Mesothelial cell of epicardium (in vitro differentiated cells): ENCODE measurements at places on chromosomes 2 and 18. TPM values are rescaled to one million over a fixed set of nuclear protein-coding genes. Genes with fewer than 3 reads are reported as not detected.

The DCAF17 gene
- total RNA-seq, result 21.5 to 23.1 TPM (median 22.4 TPM) in 3 replicates

DNA sequence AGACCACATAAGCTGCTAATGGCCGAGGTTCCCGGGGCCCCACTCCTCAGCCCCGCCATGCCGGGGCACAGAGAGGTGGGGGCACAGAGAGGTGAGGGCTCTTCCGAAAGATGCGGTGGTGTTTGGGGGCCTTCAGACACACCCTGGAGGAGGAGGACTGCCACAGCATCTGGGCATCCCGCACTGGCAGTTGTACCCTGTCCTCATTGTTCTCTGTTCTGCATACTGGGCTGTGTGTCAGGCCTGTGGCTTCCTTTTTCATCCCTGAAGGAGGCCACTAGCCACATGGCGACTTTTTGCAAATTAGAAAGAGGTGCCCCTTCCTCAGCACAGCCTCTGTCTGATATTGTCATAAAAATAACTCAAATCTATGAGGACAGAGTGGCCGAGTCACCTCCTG lies 150.1 kb downstream of the CTIF start:
- DNase-seq, result no peak

The KCNF1 gene
- total RNA-seq, result 0.72 to 0.93 TPM (median 0.83 TPM) in 3 replicates

DNA sequence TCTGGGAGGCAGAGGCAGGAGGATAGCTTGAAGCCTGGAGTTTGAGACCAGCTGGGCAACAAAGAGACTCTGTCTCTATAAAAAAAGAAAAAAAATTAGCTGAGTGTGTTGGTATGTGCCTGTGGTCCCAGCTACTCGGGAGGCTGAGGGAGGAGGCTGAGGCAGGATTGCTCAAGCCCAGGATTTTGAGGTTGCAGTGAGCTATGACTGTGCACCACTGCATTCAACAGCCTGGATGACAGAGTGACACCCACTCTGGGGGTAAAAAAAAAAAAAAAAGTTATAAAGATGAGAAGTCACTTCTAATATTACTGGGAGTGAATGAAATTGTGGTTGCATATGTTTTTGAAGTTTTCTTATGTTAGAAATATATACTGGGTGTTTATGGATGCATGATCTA lies 71.6 kb downstream of the C2orf74 start:
- no peak for DNase-seq

DNA sequence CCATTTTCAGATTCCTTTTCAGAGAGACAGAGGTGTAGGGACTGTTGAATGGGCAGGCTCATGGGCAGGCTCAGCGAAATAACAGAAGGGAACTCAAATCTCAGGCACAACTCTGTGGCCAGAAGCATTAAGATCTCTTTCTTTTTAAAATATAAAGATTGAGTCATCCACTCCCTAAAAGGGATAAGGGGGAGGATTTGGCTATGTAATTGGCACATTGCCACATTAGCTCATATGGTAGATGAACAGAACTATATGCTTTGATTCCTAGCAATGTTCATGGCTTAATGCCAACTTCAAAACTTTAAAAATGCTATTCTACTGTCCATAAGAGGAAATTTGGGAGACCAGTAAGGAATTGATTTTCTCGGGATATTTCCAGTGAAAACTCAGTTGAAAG lies 53.8 kb upstream of the SLC5A7 start:
- DNase-seq, result no peak

- DNase-seq, result no peak
Observed at GRCh38 chr2:77270433-77270832, 251.7 kb downstream of the LRRTM4 start.

GRCh38 chr2:20148923-20149702 lies 75.8 kb downstream of the SDC1 start:
- no peak for DNase-seq

GRCh38 chr2:10536569-10537133 lies 88.5 kb upstream of the ODC1 start:
- no peak for DNase-seq

The DSC3 gene
- 29.1 to 32.6 TPM (median 30.9 TPM) in 3 replicates for total RNA-seq

- no peak for DNase-seq
Observed at GRCh38 chr2:42879913-42880737, 87.7 kb upstream of the HAAO start.

GRCh38 chr2:236714080-236714479 lies 144.5 kb downstream of the ACKR3 start:
- DNase-seq, result no peak

DNA sequence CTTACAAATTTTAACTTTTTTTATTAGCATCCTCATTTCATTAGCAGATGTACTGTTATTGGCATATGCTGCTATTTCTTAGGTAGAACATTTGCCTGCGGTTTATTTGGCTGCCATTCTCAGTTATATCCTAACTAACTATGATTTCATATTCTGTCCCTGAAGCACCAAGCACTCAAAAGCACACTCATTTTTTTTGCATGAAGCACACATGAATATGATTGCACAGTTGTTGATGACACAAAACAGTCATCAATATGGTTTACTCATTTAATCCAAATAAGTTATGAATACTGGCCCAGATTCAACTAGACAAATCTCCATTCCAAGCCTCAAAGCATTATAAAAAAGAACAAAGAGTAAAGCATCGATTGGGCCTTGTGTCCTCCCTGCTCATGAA lies 129.4 kb upstream of the CNTNAP5 start:
- DNase-seq, result no peak

- no peak for DNase-seq
Observed at GRCh38 chr2:191019376-191019775, 5.4 kb upstream of the STAT1 start.

GRCh38 chr18:12928641-12929040 lies 19.2 kb upstream of the SEH1L start:
- no peak for DNase-seq

- DNase-seq, result no peak
Observed at GRCh38 chr2:18402831-18403230, 157.6 kb downstream of the RDH14 start.

- DNase-seq, result no peak
Observed at GRCh38 chr2:41414486-41415230, 633.2 kb upstream of the PKDCC start.

DNA sequence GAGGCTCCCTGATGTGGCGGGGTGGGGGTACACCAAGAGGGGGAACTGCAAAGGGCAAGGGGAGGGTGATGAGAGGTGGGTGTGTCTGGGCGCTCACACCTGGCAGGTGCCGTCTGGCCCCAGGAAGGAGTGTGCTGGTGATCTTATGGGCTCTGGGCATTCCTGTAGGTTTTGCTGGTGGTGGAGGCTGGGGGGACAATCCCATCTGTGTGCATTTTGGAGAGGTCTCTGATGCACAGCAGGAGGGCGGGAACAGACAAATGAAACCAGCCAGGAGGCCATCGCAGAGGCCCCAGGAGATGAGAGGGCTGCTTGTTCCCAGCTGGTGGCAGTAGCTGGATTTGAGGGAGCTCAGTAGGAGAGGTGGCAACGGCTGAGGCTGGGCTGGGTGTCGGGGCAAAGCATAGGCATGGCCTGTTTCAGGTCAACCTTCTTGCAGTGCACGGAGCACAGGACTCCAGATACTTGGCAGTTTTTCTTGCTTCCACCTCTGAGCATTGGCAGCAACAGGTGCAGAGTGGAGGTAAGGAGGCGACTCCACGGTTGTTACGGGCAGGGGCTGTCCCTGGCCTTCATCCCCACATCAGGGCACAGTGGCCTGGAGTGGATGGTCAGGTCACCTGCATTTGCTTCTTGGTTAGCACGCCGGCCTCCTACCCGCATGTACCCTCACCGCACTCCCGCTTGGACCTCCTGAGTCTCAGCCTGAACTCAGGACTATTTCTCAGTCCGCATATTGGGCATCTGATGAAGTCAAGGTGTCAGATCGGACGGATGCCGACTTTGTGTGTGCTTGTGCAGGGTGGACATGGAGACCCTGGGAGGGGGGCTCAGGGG lies 194.2 kb upstream of the HDAC4 start:
- no peak for DNase-seq

The MALL gene
- 4.8 to 5.4 TPM (median 4.9 TPM) in 3 replicates for total RNA-seq

GRCh38 chr2:233111427-233111826 lies 51.3 kb downstream of the INPP5D start:
- no peak for DNase-seq

- no peak for DNase-seq
Observed at GRCh38 chr2:105553538-105554196, 154.8 kb upstream of the FHL2 start.

The DUSP19 gene
- total RNA-seq, result 3.5 to 4.3 TPM (median 4.3 TPM) in 3 replicates

The NOL4 gene
- 1.4 to 2.6 TPM (median 2.6 TPM) in 3 replicates for total RNA-seq

The YIPF4 gene
- total RNA-seq, result 38.5 to 43.4 TPM (median 42.4 TPM) in 3 replicates

DNA sequence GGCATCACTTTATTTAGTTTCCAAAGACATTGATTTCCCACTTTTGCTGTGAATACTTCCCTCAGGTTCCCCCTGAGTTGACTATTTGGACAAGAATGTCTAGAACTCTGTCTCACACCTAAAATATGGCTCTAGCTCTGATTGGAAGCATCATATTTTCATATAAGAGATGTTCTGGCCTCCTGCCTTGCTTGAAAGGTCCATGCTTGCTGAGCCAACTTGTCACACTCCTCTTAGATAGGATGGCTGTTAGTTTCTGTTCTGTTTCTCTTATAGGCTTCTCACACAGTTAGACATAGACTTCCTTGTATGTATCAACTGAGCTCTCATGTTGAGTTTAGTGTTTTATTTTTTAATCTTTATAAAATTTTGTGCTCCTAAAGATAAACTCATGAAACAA lies 87.1 kb downstream of the CNTNAP5 start:
- DNase-seq, result no peak

The UBE2F gene
- 31.9 to 36.4 TPM (median 33.4 TPM) in 3 replicates for total RNA-seq

The EVA1A gene
- total RNA-seq, result 9.3 to 12.0 TPM (median 11.5 TPM) in 3 replicates

- no peak for DNase-seq
Observed at GRCh38 chr2:141598982-141599381, 531.8 kb downstream of the LRP1B start.

DNA sequence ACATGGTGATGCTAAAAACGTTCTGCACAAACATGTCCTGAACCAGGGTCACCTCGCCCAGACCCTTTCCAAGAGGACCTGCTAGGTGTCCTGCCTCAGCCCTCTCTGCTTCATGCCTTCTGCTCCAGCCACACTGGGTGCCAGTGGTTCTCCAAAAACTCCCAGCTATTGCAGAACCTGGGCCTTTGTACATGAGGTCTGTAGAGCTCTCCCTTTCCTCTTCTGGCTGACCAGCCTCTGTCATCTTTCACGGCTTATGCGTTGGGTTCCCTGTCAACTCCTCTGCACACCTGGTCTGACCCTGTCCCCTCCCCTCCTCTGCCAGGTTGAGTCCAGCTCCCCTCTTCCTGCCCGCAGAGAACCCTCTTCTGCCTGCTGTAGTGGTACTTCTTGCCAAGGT lies 35.5 kb upstream of the IGFBP5 start:
- no peak for DNase-seq

The IL1RL1 gene
- total RNA-seq, result 0.09 to 0.18 TPM in 2 of 3 replicates, not detected in the other

DNA sequence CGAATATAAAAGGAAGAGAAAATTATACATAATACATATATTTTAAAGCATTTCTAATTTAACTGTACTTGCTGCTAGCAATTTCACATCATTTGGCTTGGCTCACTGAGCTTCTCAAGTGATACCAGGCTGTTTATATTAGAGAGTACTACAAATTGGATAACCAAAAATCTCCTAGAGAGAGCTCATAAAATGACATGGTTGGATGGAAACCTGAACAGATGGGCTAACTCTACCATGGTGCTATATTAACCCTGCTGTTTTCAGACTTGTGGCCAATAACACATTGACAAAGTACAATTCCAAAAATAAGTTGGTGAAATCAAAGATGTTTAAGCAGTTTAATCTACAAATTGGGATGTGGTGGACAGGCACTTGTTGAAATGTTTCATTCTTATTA lies 364.4 kb upstream of the GCFC2 start:
- no peak for DNase-seq

DNA sequence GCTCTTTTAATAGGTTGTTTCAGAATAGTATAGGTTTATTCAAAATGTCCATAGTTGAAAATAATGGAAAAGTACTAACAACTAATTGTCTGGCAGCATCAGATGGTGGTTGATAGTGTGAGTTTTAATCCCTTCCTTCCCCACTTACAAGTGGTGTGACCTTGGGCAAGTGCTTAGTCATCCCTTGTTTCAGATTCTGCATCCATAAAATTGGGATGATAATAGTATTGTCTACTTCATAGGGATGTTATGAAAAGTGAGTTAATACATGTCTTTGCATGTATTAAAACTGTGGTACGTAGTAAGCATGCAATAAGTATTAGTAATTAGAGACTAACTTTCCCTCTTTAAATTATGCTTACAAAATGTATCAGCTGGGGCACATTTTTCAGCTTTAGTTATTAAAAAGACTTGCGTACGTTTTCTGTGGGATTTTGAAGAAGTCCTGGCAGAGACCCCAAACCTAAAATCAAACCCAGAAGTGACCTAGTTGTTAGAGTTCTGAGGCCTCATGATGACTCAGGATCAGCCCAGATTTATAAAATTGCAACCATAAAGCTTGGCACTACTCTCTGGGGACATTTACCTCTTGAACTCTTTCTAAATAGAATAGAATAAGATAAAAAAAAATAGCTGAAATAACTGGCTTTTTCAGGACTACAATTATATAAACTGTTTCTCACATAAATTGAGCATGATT lies 8.6 kb downstream of the ITGA4 start:
- DNase-seq, result no peak
